Muscle of arm (tissue), 14 donors: ENCODE measurements at places on chromosomes 5 and 9. TPM values are rescaled to one million over a fixed set of nuclear protein-coding genes. Genes with fewer than 3 reads are reported as not detected.
A peak's percentile ranks its signal among the peaks of the same experiment; 100 is the strongest.

ADRB2 gene
- polyA plus RNA-seq, result not detected

GKAP1 gene
- 18.8 TPM for polyA plus RNA-seq

ANKRD55 gene
- polyA plus RNA-seq, result 0.60 TPM

SLC34A1 gene
- not detected for polyA plus RNA-seq

RLN1 gene
- 0.22 TPM for polyA plus RNA-seq

UGT3A2 gene
- polyA plus RNA-seq, result 1.3 TPM

DNA sequence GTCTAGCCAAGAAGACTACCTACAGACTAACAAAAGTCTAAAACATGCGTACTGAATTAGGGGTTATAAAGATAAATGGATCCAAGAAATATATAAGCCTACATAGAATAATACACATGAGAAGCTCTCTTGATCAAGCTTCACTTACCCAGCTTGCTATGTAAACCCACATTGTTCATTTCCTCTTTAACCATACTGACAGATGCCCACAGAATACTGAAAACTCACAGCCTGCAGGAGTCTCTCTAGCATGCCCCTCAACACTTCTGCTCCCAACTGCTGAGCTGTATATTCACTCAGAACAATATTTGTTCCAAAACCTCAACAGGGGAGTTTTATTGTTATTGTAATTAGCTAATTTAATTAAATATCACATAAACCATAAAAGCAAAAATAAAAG is 52.4 kb downstream of the RFX3 start:
- no peak for DNase-seq

DNA sequence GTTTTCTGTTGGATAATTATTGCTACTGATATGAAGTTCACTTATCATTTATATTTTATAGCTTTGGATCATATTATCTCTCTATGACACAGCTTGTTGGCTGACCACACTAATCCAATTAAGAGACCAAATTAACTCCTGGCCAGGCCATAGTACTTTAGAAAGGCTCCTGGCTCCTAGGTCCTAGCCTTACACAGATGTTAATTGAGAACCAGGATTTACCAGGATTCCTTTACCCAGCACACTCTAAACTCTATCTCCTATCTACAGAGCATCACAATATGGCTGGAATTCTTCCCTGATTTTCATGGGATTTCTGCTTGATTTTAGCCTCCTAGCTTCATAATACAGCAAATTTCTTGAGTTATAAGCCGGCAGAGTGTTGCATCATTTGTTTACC is 80.3 kb downstream of the SLCO6A1 start:
- no peak for DNase-seq

DNA sequence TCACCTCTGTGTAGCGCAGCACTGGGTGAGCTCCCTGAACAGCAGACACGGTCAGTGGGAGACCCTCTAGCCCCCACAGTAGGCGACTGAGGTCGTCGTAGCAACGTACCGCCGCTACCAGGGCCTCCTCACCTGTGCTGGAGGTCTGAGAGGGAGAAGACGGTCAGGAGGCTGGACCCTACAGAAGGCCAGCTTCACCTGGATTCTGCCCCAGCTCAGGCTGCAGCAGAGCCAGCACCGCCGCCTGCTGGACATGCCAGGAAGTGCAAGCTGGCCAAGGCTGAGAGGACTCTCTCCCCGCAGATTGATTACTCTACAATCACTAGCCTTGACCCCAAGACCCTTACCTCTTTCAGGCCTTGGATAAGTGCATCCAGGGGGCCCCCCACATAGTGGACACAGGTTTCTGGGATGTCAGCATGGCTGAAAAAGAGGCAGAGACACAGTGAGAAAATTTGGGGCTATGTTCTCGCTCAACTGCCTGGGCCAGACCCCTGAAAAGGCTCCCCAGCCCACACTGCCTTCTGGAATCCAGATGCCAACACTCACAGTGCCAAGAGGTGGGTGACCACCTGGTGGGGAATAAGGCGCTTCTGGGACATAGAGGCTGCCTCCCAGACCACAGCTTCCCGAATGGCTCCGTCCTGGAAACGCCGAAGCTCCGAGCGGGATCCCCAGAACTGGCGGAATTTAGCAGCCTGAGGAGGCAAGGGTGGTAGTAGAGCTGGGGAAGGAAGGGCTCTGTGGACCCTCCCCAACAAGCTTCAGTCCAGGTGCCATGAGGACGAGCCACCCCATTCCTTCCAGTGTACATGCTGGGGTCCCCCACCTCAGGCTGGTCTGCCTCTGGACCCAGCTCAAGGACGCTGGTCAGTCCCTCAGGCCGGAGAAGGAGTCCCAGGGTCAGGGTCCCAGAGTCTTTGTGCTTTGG is 6.9 kb downstream of the NOL6 start:
- no peak for DNase-seq

DNA sequence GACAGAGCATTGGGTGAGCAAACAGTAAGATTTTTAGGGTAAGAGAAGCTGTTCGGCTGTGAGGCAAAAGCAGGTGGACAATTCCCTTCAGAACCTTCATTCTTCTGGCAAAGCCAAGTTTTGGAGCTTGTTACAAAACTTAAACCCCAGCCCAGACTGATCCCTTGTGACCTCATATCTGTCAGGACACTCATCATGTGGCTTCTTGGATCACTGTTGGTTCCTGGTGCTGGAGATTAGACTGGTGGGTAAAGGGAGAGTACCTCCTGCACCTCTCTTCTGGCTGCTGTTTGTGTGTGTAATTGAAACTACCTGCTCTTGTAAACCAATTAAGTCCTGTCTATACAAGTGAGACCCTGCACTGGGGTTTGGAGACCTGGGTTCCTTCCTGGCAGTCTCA is 21.0 kb downstream of the LARP1 start:
- no peak for DNase-seq

DNA sequence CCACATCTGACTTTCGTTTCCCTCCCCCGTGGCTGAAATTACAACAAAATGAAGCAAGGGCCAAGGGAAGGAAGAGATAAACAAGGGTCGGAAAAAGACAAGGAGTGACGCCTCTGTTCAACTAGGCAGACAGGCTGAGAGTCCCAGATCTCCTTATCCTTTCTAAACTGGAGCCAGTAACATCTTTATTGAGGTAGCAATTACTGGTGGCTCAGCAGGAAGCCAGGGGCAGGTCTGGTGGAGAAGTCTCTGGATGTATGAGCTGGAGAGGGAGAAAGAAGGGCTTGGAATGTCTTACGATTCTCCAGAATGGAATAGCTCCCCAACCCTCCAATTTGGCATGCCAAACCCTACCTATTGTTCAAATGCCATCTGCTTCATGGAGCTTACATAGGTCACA is 190.8 kb upstream of the BRINP1 start:
- DNase-seq, result no peak

DNA sequence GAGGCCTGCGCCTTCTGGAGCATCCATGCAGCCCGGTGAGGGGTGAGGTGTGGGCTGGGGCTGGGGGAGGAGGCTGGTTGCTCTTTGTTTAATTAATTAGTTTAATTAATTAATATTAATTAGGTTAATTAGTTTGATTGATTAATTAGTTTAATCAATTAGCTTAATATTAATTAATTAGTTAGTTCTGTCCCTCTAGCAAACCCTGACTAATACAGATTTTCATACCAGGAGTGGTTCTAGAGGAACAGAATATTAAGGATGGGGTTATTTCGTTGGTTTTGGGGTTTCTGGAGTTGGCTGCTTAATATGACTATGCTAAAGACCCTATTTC is 14.1 kb upstream of the BARX1 start:
- DNase-seq, result no peak

- peak; percentile 45 for DNase-seq
Measured at GRCh38 chr9:97985058-97985861, 2.1 kb downstream of the ANP32B start.

DNA sequence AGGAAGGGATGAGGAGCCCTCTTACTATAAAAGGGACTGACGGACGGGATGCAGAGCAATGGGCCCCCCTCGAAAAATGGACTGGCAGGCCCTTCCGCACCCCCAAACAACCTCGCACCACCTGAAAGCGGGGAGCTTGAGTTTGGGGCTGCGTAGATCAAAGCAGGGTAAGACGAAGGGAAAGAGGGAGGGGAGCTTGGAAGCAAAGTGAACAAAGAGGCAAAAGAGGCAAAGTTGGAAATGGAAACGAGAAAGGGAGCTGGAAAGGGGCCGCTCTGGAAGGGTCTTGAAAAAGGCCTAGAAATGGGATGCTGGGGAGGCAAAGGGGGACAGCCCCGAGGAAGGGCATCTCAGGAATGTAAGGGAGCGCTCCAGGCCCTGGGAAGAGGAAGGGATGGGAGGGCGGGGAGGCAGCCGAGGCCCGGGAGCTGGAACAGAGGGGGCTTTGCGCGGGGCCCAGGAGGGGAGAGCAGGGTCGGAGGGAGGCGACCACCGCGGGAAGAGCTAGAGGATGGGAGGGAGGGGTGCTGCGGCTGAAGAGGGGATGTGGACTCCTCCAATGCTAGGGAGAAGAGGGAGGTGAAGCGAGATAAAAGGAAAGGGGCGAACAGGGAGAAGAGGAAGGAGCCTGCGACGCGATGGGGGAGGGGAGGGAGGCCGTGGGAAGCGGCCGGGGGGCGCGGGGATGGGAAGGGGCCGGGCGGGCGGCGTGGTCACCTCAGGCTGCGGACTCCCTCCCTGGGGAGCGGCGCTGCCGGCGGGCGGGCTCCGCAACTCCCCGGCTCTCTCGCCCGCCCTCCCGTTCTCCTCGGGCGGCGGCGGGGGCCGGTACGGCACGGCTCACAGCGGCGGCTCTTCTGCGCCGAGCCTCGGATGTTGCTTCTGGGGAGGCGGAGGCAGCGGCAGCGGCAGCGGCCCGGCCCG is 577 bp downstream of the RNF145 start:
- DNase-seq, result peak; percentile 55

- DNase-seq, result no peak
Measured at GRCh38 chr5:134153657-134154056, 23.1 kb downstream of the SKP1 start.

GRCh38 chr5:174529925-174530681 is 194.3 kb upstream of the MSX2 start:
- DNase-seq, result no peak

DNA sequence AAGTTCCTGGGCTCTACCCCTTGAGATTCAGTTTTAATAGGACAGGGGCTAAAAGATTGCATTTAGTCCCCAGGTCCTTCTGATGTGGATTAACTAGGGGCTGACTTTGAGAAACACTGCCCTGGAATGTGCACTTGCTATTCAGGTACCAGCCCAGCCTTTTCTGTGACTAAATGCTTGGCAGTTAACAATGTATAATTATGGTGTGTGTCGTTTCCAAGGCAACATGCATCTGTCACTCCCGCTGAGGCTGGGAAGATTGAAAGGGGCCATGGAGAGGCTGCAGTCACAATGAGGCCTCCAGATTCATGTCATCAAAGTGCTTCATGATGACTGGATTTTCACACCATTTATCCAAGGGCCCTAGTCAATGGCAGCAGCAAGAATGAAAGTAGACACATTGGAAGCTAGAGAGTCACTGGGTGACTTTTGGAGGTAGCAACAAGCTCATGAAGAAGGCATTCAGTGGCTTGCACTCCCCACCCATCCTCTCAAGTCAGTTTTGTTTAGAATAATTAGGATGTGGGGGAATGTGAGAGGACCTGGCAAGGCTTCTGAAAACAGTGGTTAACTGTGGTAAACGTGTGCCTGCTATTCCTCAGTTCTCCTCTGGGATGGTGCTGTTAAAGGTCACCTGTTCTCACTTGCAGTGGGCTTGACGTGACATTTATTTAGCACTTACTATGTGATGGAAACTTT is 28.3 kb downstream of the RAI14 start:
- DNase-seq, result no peak

DNA sequence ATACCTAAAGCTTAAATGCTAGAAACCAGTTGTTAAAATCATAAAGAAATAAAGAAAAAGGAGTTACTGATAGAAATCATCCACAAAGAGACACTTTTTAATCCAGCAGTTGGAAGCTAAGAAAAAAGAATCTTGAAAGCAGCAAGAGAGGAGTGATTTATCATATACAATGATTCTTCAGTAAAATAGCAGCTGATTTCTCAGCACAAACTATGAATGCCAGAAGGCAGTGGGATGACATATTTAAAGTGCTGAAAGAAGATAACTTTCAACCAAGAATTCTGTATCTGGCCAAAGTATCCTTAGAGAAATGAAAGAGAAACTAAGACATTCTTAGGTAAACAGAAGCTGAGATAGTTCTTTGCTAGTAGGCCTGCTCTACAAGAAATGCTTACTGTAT is 366.0 kb downstream of the HTR1A start:
- no peak for DNase-seq

- no peak for DNase-seq
Measured at GRCh38 chr5:55856516-55857246, 5.5 kb downstream of the IL31RA start.

DNA sequence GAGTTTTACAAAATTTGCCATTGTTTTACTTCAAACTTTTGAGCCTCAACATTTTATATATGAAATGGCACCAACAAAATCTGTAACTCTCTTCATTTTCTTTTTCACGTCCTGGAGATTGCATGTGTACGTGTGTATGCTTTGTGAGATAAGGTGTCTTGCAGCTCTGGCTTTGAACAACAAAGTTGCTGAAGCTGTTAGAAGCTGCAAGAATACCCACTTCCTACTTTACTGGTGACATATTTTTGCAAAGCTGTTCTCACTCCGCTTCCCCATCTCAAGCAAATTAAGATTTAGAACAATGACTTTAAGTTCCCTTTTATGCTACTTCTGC is 41.8 kb downstream of the FYB1 start:
- no peak for DNase-seq

- DNase-seq, result no peak
Measured at GRCh38 chr5:176553260-176554085, 4.3 kb downstream of the CDHR2 start.

- DNase-seq, result no peak
Measured at GRCh38 chr5:57581222-57581621, 98.6 kb upstream of the ACTBL2 start.

- DNase-seq, result no peak
Measured at GRCh38 chr5:173451031-173451430, 122.8 kb upstream of the STC2 start.

- DNase-seq, result no peak
Measured at GRCh38 chr5:1933364-1934055, 50.8 kb upstream of the IRX4 start.

DNA sequence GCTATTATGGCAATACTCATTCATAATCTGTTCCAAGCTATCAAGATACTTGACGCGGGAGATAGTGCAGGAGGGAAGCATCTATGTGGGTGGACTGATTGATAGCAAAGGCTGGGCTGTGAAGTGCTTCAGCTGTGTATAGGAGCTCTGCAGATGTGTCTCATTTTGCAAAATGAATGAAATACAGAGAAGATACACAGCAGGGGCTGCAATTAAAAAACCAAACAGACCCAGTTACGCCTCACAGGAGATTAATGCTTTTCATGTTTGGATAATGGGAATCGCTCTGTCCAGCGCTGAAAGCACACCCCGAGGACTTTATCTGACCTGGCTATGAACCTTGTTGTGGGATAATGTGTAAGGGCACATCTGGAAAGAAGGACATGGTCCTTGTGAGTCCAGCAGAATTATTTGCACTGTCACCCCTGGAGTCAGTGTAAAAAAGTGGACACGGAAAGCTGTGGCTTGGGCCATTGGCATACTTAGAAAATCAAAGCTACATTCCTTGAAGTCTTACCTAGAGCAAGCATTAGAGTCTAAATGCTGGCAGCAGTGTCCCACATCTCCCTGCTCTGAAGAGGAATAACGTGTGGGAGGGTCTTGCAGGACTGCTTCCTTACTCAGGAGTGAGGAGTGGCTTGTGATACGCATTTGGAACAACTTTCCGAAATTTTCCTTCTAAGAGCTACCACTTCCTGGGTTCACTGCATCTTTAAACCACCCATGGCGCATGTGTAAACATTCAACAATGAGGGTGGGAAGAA is 2.6 kb downstream of the SH3RF2 start:
- DNase-seq, result no peak
